ENCODE measurements at places on chromosomes 11 and 22.

- DNase-seq, result no peak
Measured at GRCh38 chr11:47527186-47527585, 25.7 kb downstream of the CELF1 start.

GRCh38 chr11:67413266-67413849 is 2.1 kb upstream of the CARNS1 start:
- DNase-seq, result no peak

GRCh38 chr22:43198936-43199335 is 12.0 kb upstream of the TTLL12 start:
- DNase-seq, result no peak

DNA sequence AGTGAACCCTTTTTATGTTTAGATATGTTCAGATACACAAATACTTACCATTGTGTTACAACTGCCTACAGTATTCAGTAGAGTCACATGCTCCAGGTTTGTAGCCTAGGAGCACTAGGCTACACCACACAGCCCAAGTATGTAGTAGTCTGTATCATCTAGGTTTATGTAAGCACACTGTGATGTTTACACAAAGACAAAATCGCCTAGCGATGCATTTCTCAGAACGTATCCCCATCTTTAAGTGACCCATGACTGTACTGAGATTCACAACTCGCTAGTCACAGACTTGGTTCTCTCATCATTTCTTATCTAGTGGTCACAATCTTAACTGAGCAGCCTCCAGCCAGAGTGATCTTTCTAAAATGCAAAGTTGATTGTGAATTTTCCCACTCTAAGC is 119.2 kb downstream of the RASSF10 start:
- no peak for DNase-seq

- DNase-seq, result no peak
Measured at GRCh38 chr11:12242966-12243365, 132.6 kb downstream of the MICAL2 start.

DNA sequence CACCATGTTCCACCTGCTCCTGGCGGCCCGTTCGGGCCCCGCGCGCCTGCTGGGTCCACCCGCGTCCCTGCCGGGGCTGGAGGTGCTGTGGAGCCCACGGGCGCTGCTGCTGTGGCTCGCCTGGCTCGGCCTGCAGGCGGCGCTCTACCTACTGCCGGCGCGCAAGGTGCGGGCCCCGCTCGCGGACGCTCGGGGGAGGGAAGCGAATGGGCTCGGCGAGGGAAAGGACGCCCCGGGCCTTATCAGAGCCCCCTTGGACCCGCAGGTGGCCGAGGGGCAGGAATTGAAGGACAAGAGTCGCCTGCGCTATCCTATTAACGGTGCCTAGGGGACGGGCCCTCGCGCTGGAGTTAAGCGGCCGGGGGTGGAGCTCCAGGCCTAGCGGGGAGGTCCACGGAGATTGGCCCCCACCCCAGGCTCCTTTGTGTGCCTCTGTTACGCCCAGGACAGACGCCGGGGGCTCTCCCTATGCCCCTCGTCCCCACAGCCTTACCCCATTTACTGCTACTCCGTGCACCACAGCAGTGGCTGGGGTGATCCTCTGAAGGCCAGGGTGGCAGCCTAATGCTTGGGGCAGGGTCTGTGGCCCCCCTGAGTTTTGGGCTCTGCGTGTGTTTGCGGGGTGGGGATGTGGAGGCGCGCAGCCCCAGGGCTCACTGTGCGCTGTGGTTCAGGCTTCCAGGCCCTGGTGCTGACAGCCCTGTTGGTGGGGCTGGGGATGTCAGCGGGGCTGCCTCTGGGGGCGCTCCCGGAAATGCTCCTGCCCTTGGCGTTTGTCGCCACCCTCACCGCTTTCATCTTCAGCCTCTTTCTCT is 1.1 kb downstream of the TM7SF2 start:
- peak; percentile 49 for DNase-seq

- DNase-seq, result peak; percentile 65
Measured at GRCh38 chr11:122163053-122163819, 47.2 kb upstream of the BLID start.

- DNase-seq, result no peak
Measured at GRCh38 chr11:22349491-22349890, 11.3 kb downstream of the SLC17A6 start.

DNA sequence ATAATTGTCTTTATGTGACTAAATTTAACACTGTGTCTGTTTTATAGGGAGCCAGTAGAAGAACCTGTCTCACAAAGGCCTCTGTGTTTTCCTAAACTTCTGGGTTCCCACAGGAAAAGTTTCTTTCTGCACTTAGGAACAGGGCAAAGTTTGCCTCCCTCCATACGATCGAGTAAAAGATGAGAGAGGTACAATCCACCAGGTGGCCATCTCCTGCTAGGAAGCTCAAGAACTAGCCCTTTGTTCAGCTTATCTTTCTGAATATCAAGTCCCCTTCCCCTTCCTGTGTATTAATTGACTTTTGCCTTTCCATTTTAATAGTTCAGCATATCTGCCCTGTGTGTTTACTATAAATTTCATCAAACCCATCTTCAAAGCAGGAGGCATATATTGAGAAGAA is 18.0 kb downstream of the CSNK2A3 start:
- DNase-seq, result no peak

DNA sequence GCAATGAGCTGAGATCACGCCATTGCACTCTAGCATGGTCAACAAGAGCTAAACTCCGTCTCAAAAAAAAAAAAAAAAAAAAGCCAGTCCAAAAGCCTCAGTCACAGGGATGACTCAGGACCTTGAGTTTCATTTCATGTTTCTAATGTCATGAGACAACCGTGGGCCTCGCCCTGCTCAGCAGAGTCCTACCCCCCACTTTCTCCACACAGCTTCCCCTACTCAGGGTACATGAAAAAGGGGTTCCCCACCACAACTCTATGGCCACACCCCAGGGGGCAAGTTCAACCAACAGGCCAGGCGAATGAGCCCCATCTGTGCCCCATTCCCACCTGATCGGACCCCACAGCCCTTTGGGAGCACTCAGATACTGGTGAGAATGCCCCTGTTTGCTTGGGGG is 24.3 kb upstream of the ADA2 start:
- DNase-seq, result peak; percentile 35

GRCh38 chr11:60989093-60989650 is 17.7 kb downstream of the CD6 start:
- DNase-seq, result no peak

GRCh38 chr11:59944720-59945119 is 6.5 kb downstream of the OOSP1 start:
- no peak for DNase-seq

GRCh38 chr11:86669424-86669823 is 3.0 kb downstream of the ME3 start:
- DNase-seq, result no peak

DNA sequence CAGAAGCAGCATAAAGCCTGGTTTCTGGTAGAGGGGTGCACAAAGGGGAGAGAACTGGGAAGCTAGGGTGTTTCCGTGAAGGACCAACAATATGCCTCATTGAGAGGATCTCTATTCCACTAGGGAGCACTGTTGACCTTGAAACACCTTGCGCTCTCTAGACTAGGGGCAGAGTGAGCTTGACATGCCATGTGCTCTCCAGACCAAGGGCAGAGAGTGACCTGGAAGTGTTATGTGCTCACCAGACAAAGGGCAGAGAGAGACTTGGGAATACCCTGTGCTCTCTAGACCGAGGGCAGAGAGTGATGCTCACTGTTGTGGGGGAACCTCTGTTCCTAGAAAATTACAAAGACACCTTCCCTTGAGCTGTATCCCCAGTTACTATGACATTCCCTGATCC is 15.2 kb upstream of the EI24 start:
- no peak for DNase-seq

DNA sequence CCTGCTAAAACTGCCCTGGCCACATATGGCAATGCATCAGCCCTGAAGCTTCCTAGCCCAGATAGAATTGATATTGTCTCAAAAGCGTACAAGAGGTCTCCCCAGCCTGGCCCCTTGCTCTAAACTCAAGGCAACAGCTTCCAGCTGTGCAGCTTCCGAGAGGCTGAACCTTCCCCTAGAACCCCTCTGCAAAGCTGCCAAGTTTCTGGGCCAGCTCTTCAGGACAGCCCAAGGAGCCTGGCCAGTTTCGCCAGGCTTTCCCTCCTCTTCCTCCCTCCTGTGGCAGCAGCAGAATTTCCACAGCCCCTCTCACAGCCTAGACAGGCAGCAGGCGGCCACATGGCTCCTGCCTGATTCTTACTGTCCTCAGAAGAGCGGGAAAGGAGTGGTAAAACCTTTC is 34.5 kb downstream of the NUMA1 start:
- DNase-seq, result no peak

DNA sequence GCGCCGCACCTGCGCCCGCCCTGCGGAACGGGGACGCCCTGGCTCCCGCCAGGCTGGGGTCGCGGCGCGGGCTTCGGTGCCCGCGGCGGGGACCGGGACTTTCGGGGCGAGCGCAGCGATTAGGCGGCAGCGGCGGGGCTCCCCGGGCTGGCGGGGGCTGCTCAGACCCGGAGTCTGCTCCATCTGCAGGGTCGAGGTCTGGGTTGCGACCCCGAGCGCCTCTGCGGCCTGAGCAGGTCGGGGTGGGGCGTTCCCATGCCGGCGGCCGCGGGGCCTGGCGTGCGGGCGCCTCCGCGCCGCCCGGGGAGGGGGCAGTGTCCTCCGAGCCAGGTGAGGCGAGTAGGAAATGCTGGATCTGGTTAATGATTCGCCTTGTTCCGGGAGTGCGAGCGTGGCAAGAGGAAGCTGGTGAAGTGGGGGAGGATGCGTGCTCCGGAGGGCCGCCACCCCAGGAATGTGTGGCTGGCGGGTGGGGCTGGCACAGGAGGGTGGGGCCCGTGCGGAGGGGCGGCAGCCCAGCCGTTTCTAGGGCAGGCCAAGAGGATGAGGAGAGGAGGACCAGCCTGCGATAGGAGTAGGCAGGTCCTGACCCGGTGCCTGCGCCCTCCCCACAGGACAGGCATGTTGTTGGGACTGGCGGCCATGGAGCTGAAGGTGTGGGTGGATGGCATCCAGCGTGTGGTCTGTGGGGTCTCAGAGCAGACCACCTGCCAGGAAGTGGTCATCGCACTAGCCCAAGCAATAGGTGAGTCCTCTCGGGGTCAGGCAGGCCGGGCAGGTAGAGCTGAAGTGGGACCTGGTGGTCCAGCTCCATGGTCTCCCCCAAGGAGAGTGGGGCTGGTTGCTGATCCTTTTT is 606 bp downstream of the RASSF7 start:
- peak; percentile 58 for DNase-seq

DNA sequence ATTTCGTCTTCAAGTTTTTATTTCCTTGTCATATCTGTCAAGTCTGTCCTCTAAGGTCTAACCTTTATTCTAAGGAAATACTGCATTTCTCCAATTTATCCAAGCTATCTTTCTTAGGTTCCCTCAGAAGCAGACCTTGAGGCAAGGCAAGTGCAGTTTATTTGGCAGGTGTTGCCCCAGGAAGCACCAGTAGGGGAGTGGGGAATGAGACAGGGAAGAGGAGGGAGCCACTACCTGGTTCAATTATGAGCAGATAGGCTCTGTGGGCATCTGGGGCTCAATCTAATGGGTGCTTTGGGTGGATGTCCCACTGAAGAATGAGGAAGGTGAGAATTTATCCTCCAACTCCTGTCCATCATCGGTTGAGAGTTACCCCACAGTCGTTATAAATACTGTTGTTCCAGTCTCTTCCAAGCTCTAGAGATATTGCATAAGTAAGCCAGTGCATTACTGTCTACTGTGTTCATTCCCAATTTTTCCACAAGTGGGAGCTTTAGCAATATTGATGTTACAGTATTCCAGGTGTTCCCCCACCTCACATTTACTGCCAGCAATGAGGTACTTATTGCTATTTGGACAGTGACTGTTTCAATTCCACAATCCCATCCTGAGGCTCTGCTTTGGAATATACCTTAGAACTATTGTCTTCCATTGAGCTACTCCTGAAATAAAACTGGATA is 154.9 kb upstream of the CEP126 start:
- peak; percentile 23 for DNase-seq

DNA sequence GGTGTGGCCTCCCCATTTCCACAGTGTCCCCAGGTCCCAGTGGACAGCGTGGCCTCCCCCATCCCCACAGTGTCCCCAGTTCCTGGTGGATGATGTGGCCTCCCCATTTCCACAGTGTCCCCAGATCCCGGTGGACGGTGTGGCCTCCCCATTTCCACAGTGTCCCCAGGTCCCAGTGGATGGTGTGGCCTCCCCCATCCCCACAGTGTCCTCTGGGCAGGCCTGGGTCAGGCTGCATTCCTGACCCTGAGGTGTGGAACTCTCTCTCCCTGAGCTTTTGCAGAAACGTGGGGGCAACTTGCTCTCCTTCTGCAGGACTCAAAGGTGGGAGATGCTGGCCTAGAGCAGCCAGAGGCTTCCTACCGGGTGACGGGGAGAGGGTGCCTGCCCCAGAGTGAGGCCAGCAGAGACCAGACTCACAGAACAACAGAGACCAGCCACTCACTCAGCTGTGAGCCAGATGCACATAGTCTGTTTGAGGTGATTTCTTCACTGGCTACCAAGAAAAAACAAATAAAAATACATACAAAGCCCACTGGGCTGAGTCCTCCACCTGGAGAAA is 85.8 kb upstream of the FGF3 start:
- no peak for DNase-seq

DNA sequence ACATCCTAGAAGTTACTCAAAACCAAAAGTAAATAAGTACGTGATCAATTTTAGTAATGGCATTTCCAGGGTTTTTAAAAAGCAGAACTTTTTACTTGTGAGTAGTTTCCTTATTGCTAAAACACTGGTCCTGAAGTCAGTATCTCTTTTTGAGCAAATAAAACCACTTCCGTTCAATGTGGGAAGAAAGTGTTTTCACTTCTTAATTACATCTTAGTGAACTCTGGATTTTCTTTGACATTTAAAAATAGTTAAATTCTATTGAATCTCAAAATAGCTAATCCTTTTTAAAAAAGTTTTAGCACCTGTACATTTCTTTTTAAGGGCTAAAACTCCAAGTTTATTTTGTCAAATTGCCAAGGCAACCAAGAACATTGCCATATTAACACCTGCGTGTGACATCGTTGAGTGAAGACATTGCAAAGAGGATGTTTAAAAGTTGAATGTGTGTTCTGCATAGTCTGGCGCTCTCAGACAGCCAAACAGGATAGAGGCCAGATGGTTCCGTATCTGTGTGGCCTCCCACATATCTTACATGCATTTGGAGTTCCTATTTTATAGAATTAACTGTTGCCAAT is 17.2 kb upstream of the OR5B21 start:
- no peak for DNase-seq

GRCh38 chr11:73968356-73968966 is 14.2 kb downstream of the UCP2 start:
- DNase-seq, result no peak

DNA sequence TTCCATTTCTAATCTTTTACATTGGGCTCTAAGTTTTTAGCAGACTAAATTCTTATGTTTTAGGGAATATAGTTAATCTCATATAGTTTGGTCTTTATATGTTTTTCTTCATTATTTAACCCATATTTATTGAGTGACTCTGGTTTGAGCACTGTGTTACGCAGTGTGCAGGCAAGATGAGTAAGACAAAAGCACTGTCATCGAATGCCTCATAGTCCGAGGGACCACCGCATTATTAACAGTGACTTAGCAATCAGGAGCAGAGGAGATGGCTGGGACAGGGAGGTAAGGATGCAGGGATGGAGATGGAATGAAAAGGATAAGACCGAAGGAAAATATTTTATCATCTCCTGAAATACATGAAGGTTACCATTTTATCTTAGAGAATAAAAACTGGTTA is 65.2 kb upstream of the CTSC start:
- peak; percentile 91 for DNase-seq

Data from ELR (cell line).